ENCODE measurements at places on chromosomes 7 and 10.
A peak's percentile ranks its signal among the peaks of the same experiment; 100 is the strongest.

DNA sequence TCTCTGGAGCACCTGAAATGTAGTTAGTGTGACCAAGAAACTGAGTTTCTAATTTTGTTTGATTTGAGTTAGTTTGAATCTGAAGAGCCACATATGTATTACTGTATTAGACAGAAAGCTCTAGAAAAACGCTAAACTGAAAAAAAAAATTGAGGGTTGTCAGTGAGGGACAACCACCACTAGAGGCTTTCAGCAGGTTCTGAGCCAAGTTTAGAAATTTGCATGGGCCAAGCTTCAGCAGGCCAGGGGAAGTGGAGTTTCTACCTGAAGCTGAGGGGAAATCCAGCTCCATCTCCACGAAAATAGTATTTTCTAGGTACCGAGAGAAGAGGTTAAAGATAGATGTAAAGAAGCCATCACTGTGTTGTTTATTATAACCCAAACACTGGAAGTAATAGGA is 77.9 kb upstream of the PLXNA4 start:
- DNase-seq = no peak

DNA sequence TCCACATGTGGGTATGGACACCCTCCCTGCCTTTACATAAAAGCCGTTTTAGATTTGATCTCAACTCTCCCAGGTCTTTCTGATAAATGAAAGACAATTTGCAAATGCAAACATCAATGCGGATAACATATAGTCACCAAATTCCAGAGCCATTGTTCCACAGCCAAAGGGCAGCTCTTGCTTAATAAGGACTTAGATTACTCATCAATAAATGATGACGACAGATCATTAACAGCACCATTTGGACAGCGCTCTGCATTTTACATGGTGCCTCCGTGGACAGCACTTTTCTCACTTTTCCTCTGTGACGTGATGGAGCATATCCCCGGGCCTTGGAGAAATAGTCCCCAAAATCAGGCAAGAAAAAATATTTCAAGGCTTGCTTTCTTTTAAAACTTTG is 370.3 kb upstream of the CELF2 start:
- DNase-seq = no peak

- peak; percentile 35 for DNase-seq
Measured at GRCh38 chr7:155069992-155070751, at the start of gene HTR5A. HTR5A (plus strand) TSS chr7:155070324; CDS start chr7:155070900, 576 bp downstream.

DNA sequence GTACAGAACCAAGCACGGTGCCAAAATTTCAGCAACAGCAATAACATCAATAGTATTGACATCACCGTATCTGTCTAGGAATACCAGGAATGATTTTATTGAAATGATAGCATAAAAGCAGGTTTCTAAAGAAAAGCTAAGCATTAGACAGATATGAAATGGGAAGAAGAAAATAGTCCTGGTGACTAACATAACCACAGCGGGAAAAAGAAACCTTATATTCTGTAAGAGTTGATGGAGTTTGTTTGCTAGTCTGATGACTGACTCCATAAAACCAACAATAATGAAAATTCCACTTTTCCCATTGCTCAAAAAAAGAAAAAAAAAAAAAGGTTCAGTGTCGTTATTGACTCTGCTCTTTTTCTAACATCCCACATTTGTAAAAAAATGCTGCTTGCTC is 668.3 kb downstream of the IPMK start:
- no peak for DNase-seq

DNA sequence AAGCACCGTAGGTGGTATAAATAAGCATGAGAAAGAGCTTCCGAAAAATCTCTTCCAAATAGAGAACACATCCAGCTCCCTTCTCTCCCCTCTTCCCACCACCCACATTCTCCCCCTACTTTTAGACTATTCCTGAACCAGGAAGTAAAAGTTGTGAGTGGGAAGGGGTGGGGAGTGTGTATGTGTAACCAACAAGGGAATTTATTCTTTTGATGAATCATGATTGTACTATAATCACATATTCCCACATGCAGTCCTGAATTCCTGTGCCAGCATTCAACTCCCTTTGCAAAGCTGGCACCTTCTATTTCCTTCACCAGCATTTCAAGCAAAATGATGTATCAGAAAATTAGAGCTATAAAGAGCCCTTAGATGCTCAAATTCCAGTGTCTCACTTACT is 230.6 kb upstream of the CHRM2 start:
- DNase-seq = no peak

Data from AG09309 (cell line).